ENCODE measurements at places on chromosomes 3 and 15. TPM values are rescaled to one million over a fixed set of nuclear protein-coding genes. Genes with fewer than 3 reads are reported as not detected.

Gene ALG1L2
- total RNA-seq, result 1.8 TPM

Gene ANKRD63
- 0.58 TPM for total RNA-seq

Gene TFG
- 70.5 TPM for total RNA-seq

Gene C3orf20
- total RNA-seq, result 0.18 TPM

Gene CDHR4
- total RNA-seq, result 0.35 TPM

Gene NT5DC2
- total RNA-seq, result 48.9 TPM

Gene ELL3
- 3.6 TPM for total RNA-seq

Gene CACNA2D3
- total RNA-seq, result 3.6 TPM

Gene CYP19A1
- not detected for total RNA-seq

Gene LIPC
- 6.6 TPM for total RNA-seq

Gene PP2D1
- total RNA-seq, result not detected

Gene OCA2
- 10.6 TPM for total RNA-seq

Gene CTDSPL
- 94.3 TPM for total RNA-seq

Gene ITIH1
- total RNA-seq, result 0.41 TPM

Gene CATSPER2
- total RNA-seq, result 1.9 TPM

Gene SKOR1
- 0.29 TPM for total RNA-seq

Gene GOLGA8G
- not detected for total RNA-seq

Gene DUOXA2
- total RNA-seq, result not detected

Gene C3orf85
- 3.6 TPM for total RNA-seq

Gene CPA3
- 1.6 TPM for total RNA-seq

Gene EXD1
- not detected for total RNA-seq

Gene C3orf52
- total RNA-seq, result 8.2 TPM

Gene USP50
- 1.4 TPM for total RNA-seq

Gene TRIM42
- total RNA-seq, result not detected

Gene ST6GAL1
- total RNA-seq, result 82.9 TPM

Gene C2CD4B
- total RNA-seq, result 15.8 TPM

Gene CNTN4
- 34.7 TPM for total RNA-seq

Gene ZNF639
- 39.0 TPM for total RNA-seq

Gene TTLL13
- 1.3 TPM for total RNA-seq
